ENCODE measurements at places on chromosomes 5 and 9.

- DNase-seq: peak; percentile 4
Measured at GRCh38 chr9:106450549-106450948, 412.4 kb upstream of the ZNF462 start.

- DNase-seq: no peak
Measured at GRCh38 chr9:93699650-93700049, 123.3 kb downstream of the PHF2 start.

GRCh38 chr5:1952021-1952420 is 69.3 kb upstream of the IRX4 start:
- DNase-seq: no peak

DNA sequence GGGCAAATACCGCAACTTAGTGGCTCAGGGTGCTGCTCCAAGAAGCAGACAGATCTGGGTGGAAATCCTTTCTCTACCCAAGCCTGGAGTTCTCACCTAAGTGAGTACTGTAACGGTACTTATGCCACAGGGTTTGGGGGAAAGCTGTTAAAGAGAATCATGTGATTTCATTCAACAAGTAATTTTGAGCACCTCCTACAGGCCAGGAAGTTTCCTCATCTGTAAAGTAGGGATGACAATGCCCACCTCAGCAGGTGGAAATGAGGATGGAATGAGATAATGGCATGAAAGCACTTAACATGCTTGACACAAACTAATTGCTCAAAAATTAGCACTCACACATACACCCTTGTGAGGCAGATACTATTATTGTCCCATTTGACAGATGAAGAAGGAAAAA is 114.1 kb downstream of the JAKMIP2 start:
- DNase-seq: no peak

DNA sequence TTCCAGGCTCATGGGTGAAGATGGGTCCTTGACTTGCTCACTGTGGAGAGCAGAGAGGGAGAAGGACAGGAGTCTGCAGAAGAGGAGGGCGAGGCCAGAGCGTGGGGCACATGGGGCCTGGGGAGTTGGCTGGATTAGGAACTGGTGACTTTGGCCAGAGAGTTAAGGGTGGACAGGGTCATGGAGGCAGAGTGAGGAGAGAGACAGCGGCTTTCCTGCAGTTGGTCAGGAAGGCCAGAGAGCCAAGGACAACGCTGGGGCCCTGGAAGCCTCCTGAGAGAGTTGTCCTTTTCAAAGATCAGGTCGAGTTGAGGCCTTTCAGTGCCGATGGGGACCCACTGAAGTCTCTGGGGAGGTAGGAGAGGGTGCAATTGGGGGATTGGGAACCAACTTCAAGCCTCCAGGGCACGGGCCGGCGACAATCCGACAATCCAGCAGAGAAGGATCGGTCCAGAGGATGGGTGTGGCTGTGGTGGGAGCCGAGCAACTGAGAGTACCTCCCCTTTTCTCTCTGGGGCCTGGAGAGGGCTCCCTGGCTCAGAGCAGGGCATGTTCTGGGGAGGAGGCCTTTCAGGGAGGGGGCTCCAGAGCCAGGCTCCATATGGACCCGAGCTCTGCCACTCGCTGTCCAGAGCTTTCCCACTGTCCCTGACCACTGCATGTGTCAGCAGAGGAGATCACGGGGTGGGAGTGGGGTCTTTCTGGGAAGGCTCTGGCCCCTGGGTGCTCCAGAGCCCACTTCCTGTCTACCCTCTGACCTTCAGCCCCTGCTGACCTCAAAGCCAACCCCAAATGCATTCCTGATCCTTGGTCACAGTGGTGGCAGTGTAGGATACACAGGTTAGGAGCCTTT is 7.5 kb upstream of the PHYHD1 start:
- DNase-seq: no peak

DNA sequence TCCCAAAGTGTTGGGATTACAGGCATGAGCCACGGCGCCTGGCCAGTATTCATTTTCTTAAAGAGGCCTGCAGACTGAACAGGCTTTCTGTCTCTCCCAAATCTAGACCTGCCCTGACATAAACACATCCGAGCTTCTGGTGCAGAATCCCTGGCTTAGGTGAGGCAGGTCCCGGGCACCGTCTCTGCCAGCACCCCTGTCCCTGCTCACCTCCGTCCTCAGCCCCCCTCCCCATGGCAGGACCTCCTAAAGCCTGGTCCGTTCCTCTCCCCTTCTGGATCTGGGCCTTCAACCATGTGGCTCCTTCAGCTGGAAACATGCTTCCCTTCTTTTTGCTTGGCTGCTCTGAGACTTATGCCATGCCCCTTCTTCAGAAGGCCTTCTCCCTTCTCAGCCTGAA is 22.7 kb upstream of the RXRA start:
- DNase-seq: no peak

DNA sequence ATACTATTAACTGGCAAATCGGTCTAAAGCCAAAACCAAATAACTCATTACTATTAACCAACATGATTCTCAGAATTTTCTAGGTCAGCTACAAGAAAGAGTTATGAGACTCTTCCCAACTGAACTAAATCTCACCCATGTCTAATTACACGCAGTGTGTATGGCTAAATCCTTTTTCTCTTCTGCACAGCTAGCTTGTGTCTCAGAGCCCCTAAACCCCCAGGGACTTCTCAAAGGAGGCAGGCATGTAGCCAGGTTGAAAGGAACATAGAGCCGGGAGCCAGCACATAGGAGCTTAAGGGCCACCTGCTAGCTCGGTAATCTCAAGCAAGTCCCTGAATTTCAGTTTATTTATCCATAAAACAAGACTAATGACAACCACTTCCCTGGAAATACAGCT is 2.2 kb upstream of the GZMK start:
- DNase-seq: no peak

DNA sequence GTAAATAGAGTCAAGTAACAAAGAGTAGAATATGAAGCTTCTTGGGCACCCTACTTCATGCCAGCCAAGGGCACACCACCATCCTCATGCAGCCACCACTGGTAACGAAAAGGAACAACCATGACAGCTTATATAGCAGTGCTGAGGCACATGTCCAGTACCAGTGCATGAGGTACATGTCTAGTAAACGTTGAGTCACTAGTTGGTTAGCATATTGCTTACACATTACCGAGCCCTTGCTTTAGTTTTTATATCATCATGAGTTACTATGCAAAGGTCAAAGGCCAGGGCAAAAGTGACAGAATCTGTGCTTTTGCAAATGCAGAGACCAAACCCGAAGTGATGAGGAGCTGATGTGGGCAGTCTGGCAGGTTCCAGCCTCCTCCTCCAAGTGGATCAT is 147.1 kb upstream of the MAP1B start:
- no peak for DNase-seq

- DNase-seq: peak; percentile 28
Measured at GRCh38 chr5:66362687-66363086, 218.6 kb downstream of the SREK1 start.

GRCh38 chr9:9498128-9498527 is 1114.7 kb downstream of the PTPRD start:
- no peak for DNase-seq

DNA sequence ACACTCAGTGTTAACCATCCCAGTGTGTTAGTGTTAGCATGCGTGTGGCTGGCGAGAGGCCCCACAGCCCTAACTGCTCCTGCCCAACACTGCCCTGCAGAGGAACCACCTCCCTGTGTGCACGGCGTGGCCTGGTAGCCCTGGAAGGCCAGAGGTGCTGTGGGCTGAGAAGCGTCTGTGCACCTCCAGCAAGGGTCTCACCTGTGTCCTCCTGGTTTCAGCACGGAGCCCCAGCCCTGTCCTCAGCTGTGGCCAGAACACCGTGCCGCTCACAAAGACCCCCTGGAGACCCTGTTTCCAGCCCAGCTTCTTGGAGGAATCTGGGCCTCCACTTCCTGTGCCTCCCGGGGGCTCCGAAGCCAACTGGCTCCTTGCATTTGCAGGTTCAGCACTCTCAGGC is 56.1 kb upstream of the NRARP start:
- no peak for DNase-seq

Data from astrocyte of the hippocampus (primary cell).